ENCODE measurements at places on chromosomes 3 and 15. TPM values are rescaled to one million over a fixed set of nuclear protein-coding genes. Genes with fewer than 3 reads are reported as not detected.

DNA sequence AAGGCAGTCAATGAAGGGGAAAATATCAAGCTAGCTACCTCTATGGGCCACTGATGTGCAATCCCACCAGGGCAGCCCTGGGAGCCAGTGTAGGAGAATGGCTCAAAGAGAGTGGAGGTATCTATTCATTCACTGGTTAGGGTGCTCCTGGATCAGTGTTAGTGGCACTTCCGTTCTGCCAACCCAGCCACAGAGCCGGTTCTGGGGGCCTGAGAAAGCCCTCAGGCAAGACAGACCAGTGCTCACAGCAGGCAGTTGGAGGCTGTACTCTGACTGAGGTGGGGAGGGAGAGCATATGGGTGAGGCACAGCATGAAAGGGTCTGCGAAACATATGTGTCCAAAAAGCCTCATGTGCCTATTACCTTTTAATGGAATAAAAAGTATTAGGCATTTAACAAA, 109.3 kb downstream of the KCNMB2 start:
- DNase-seq, result no peak

- DNase-seq, result no peak
These were observed 85.7 kb downstream of the CRYGS start for GRCh38 chr3:186458306-186459107.

DNA sequence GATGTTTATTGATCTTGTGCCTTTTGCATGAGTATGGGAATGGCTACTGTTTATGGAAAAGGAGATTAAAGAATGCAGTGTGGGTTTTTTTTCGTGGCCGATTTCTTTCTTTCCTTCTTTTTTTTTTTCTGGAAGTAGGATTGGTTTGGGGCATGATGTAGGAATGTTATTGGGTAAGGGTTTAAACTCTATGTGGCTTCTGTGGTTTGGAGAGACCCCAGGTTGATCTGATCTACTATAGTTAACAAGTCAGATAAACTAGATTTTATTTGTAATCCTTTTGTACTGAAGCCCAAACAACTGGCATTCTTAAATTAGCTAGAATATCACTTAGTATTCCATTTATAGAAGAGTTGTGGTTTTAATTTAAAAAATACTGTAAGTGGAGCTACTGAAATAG, 304.8 kb downstream of the LPP start:
- DNase-seq, result no peak

SLC24A5 gene
- not detected for total RNA-seq

DNA sequence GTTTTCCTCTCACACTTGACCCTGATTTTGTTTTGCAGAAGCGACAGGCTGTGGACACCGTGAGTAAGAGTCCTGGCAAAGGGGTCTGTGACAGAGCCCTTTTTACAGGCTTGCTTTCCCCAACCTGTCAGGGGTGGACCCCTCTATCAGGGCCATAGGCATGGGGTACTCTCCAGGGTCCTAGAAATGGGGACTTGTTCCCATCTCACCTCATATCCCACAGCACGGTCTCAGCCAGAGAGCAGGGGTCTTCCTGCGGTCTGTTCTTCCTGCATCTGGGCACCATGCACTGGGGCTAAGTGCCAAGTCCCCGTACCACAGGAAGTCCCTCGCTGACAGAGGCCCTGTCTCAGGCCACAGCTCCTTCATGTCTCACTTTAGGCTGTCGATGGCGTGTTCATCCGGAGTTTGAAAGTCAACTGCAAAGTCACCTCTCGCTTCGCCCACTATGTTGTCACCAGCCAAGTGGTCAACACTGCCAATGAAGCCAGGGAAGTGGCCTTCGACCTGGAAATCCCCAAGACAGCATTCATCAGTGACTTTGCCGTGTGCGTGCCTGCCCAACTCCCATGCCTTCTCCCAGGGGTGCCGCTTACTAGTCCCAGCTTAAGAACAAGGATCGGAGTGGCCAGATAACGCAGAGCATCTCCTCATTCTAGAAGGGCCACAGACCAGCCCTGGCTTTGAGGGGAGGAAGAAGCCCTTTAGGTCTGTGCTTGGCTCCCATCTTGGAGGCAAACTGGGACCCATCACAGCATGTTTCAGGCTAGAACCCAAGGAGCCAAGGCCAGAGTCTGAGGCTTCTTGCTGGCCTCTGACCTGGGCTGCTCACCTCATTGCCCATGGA, 783 bp downstream of the ITIH1 start:
- DNase-seq, result no peak

DNA sequence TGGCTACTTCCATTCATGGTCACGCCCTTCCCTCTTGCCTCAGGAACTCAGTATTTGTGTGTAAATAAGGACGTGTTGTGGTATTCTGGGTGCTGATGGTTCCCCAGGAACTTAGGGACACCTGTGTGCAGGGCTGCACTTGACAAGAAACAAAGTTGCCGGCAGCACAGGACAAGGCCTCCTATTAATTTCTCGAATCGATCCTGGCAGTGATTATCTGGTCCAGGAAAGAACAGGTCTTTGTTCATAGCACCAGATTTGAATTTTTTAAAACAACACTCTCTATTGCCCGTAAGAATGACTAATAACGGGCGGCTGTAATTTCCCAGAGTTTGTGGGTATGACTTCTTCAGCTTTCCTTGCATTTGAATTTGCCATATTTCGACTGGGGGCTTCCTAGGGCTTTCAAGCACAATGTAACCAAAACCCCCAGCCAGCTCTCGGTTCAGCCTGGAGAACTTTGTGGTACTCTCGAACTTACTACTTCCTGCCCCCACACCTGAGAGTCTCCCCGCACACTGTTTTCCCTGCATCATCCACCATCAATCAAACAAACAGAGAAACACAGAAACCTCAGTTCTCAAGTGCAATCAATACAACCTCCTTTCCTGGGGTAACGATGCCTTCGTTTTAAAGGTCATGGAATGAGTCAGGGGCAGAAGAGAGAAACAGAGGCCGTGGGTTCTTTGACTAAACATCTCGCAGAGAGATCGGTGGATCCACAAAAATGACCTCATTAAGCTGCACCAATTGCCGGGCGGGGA, 241.7 kb upstream of the ICE2 start:
- no peak for DNase-seq

- DNase-seq, result no peak
These were observed 590.8 kb downstream of the FOXP1 start for GRCh38 chr3:70992562-70993204.

DNA sequence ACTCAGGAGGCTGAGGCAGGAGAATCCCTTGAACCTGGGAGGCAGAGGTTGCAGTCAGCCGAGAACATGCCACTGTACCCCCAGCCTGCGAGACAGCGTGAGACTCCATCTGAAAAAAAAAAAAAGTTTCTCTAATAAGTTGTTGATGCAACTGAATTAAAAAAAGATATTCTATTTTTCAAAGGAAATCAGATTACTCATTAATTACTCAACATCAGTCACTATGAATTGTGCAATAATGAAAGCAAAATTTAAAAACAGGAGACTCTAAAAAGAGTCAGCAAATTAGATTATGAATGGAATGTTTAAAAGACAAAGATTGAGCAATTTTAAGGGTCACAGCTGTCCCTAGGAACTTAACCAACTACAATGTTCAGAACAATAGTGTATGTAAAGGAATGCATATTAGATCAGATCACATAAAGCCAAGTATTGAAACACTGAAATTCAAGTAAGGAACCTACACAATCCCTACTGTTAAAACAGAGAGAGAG, 60.2 kb upstream of the SLC4A7 start:
- no peak for DNase-seq

DNA sequence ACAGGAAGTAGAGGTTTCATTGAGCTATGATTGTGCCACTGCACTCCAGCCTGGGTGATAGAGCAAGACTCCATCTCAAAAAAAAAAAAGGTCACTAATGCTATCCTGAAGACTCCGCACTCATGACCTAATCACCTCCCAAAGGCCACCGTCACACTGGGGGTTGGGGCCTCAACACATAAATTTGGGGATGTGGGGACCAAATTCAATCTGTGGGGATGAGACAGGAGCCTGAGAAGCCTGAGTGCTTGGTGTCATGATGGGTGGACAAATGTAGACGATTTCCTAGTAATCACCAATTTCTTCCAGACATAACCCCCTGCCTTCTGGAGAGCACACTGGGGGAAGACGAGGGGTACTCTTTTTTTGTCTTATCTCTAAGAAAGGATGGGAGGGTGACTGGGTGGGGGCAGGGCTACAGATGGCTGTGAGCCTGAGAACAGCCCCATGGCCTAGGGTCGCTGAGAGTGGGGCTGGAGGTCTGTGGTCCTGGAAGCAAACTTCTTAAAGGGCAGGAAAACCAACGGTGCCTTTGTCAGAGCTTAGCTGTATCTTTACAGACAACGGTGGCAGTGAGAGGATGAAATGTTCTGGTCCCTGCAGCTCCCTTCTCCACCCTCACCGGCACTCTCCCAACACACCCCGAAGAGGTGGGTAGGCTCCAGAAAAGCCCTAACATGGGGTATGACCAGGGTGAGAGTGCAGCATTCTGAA, 16.6 kb upstream of the KLF13 start:
- DNase-seq, result peak; percentile 2

DNA sequence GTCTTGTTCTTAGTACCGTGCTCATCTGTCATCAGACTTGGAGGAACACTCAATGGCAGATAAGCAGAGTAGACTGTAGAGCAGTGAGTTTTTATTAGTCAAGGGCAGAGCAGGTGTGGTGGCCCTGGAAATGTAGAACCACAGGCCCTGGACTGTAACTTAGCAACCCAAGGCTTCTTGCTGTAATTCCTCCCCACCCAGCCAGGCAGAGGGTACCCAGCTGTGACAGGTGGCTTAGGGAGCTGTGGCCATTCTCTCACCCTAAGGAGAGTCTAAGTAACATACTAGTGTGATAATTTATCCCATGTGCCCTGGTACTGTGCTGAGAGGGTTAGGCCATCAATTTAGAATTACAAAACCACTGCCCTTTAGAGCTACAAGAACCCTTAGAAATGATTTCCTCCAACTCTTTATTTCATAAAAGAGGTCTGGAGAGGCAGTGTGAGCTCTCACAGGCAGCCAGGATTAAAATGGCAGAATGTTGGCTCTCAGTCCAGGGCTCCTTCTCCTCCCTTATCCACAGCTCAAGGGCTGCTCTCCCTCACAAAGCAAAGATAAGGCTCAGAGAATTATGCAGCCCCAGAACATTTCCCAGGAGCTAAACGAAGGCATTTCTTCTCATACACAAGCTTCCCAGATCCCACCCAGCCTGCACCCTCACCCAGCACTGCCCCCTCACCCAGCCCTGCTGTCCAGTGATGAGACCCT, 3.0 kb downstream of the POMGNT2 start:
- DNase-seq, result no peak

GRCh38 chr3:38479431-38480092, 16.6 kb upstream of the EXOG start:
- DNase-seq, result peak; percentile 64

CCDC54 gene
- not detected for total RNA-seq

All from mucosa of gallbladder (tissue), 1 donor.